Epithelial cell of esophagus (primary cell): ENCODE measurements at places on chromosomes 6 and 20.

- DNase-seq = no peak
These were observed 41.9 kb upstream of the SRSF6 start for GRCh38 chr20:43415661-43416430.

- no peak for DNase-seq
These were observed 143.4 kb upstream of the EEF1E1 start for GRCh38 chr6:8245726-8246125.

GRCh38 chr6:123393331-123393730 is 243.4 kb downstream of the TRDN start:
- DNase-seq = peak; percentile 30

GRCh38 chr20:7850775-7851490 is 89.3 kb downstream of the HAO1 start:
- DNase-seq = peak; percentile 87

DNA sequence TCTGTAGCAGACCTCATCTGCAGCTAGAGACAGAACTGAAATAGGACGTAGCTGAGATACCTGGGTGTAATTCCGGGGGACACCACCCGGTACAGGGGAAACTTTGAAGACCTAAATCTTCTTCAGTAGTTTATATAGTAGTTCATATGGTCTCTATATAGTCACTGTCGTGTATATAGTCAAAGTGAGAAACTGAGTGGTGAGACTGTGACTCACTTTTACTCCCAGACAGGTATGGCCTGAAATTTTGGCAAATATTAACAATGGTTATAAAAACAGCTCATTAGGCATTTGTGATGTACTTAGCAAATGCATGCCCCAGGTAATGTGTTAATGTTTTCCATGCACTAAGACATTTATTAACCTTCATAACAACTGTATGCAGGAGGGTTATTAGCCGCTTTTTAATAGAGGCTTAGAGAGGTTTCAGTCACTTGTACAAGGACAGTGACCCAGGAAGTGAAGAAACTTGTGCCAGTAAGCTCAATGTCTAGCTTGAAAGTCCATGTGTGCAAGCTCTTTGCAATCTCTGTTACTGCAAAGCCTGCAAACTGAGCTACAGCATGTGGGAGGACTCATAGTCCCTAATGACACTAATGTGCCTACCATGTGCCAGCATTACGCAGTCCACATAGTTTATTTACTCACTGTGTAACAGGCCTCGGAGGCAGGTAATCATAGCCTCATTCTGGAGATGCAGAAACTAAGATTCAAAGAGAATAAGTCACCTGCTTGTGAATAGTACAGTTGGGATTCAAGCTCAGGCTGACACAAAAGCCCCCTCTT is 165.4 kb upstream of the CHD6 start:
- no peak for DNase-seq

- no peak for DNase-seq
These were observed 1.2 kb downstream of the CPXM1 start for GRCh38 chr20:2799271-2799670.

DNA sequence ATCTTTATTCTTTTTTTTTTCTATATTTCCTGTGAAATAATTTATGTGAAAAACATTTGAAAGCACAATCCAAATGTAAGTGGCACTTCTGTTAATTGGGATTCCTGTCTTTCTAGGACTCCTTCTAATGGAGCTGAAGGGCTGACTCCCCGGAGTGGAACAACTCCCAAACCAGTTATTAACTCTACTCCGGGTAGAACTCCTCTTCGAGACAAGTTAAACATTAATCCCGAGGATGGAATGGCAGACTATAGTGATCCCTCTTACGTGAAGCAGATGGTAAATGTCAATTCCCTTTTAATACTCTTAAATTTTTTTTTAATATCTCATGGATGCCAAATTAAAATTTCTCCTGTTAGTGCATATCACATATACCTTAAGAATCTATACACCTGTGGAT is 35.0 kb downstream of the CDC5L start:
- no peak for DNase-seq

- DNase-seq = no peak
These were observed 129.9 kb upstream of the AGPAT4 start for GRCh38 chr6:161403717-161404116.

DNA sequence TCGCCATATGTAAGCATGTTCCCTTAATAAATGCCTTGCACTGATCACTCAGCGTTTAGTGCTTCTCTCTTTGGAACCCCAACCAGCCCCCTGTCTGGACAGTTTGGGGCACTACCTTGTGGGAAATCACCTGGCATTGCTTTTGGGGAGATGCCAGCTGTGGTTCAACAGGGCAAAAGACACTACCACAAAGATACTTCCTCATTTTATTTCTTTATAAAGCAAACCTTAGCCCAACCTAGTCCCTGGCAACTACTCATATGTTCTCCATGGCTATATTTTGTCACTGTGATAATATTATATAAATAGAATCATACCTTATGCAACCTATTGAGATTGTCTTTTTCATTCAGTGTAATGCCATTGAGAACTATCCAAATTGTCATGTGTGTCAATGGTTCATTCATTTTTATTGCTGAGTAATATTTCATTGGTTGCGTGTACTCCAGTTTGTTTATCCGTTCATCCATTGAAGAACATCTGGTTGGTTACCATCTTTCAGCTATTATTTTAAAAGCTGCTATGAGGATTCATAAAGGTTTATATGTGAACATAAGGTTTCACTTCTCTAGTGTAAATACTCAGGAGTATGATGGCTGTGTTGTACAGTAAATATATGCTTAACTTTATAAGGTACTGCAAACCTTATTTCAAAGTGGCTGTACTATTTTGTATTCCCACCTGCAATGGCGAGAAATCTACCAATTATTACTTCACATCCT is 114.8 kb downstream of the MOXD1 start:
- no peak for DNase-seq

GRCh38 chr6:8930009-8930408 is 494.7 kb upstream of the SLC35B3 start:
- peak; percentile 32 for DNase-seq

- DNase-seq = no peak
These were observed 46.1 kb downstream of the KIAA0319 start for GRCh38 chr6:24599686-24600399.

DNA sequence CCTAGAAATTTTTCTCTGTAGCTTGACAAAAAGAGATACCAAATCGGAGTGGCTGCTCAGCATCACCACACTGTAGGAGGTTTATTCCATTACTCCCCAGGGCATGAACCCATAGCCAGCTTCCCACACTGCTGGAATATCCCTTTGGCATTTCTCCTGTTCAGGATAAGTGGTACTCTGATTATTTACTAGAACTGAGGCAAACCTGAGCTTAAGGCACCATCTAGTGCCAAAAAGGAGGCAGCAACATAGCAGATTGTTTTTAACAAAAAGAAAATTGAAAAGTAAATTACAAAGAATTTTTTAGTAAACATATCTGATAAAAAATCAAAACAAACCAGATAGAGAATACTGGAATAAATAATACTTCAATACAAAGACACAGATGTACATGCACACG is 181.7 kb downstream of the WDR27 start:
- DNase-seq = peak; percentile 9

- DNase-seq = no peak
These were observed 90.6 kb upstream of the BHLHE23 start for GRCh38 chr20:63097336-63097831.

DNA sequence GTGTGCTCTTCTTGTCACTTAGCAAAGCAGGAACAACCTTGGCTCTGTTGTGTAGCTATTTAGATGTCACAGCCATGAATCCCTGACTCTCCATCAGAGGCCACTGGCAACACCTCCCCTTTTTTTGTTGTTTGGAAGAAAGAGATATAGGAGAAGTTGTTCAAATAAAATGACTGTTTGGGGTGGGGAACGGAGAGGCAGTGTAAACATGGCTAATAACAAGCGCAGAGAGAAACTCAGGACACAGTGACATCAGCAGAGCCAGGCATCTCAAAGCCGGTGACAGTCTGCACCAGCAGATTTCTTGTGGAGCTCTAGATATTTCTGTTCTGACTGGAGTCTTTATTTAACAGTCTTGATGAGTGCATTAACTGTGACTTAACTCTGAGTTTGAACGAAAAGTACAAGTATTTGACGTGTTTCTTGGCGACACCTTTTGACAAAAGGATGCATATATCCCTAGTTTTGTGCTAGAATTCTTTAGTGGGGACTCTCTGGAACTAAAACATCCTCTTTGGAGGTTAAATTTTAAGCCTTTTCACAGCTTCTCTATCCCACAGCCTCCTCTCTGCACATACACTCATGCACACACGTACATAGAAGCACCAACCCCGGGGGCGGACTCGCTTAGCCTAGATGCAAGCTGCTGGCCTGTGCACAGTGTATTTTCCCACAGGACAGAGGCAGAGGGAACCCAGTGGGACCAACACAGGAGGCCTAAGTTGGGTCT is 53.8 kb downstream of the ADAT2 start:
- peak; percentile 41 for DNase-seq

DNA sequence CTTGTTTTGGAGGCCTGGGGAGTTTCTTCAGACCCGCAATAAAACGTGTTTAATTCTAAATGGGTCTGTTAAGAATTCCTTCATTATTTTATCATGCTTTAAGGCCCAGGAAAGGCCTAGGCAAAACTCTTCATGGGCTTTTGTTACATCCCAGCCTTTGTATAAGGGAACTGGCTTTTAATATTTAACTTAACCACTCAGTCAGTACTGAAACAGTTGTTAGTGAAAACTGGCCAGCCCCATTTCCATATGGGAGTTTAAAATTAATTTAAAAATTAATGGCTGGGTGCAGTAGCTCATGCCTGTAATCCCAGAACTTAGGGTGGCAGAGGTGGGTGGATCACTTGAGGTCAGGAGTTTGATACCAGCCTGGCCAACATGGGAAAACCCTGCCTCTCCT is 213.2 kb upstream of the FKBP1C start:
- DNase-seq = no peak

GRCh38 chr6:142761756-142762155 is 183.2 kb downstream of the HIVEP2 start:
- DNase-seq = no peak

DNA sequence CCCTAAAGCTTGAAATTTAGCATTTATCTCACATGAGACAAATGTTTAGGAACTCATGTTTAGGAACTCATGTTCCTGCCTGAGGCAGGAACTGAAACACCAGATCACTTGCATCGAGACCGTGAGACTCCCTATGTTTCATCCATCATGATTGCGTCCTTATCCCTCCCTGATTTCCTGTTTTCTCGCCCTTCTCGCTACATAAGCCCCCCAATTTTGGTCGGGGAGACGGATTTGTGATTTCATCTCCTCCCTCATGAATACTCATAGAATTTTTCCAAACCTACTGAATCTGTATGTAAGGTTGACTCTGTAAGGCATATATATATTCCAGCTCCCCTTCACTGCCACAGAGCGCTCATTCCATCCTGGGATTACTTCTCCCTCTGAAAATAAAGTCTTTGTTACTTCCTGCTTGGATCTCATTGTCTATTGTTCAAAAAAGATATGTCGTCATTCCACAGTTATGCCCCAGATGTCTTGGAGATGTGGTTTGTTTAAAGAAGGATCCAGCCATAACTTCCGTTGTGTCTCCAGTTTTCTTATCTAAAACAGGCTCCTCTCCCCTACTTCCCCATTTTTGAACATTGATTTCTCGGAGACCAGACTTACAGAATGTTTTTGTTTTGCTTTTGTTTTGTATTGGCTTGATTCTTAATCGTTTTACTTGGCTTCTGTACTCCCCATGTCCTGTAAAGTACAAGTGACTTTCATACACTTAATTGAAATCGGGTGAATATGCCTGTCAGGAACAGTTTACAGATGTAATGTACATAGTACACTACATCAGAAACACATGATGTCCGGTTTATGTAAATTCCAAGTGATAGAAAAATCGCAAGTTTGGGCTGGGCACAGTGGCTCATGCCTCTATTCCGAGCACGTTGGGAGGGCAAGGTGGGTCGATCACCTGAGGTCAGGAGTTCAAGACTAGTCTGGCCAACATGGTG is 118.7 kb downstream of the HFE start:
- DNase-seq = peak; percentile 72

DNA sequence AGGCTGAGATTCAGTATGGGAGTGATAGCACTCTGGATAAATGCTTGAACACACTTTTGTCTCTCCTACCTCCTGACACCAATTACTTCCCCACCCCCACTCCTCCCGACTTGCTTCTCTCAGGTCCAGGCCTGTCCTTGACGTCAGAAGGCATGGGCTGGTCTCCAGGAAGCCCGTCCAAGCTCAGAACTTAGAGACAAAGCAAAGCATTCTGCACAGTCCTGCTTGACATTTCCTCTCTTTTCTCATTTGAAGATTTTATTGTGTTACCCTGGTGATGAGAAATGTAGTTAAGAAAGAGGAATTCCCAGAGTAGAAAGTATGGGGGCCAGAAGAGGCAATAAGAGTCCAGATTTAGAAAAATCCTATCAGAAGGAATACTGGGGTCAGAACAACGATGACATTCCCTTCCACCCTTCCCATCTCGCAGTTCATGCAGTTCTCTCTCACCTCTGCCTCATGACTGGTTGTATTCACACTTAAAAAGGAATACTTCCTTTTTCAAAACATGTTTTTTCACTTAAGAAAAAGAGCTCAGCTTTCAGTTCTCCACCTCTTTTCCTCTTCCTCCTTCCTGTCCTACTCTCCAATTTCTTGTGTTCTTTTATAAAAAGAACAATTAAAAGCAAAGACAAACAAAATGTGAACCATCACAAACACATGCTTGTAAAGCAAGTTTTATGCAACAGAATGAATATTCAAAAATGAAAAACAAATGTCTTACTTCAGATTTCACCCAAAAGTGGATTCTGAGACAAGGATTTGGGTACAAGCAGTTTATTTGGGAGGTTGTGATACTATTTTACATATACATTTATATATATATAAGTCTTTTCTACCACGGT is 18.5 kb upstream of the FAM184A start:
- DNase-seq = peak; percentile 85

DNA sequence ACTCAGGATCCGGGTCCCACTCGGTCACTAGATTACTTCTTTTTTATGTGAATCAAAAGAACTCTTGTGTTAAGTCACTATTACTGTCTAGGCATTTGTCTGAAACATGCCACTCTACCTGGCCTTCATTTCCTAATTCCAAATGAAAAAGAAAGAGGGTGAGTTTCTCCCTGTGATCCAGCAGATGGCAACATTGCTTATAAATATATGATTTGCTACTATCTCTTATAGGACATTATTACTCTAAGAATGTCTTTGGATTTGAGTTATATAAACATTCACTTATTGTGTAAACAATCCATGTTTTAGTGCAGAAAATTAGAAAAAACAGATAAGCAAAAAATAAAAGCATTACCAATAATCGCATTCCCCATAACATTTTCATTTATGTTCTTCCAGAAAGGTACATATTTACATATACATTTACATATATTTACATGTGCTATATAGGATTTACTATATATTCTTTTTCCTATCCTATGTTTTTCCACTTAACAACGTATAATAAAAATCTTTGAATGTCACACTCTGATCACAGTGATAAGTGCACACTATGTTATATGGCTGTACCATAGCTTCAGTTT is 66.9 kb downstream of the FAXC start:
- DNase-seq = peak; percentile 33

DNA sequence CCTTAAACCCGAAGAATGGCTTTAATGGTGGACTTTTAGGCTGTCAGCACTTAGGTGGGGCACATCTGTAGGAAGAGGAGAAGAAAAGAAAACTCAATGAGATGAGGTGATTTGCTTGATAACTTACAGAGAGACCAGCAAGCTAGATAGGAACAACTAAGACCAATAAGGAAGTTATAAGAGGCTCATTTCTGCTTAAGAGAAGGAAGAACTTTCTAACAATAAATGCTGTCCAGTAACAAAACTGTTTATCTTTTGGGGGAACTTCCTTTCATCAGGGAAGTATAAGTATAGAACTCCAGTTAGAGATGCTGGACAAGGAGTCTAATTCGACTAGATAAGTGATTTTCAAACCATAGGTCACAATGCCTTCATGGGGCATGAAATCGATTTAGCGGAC is 107.2 kb upstream of the SIRPA start:
- no peak for DNase-seq

GRCh38 chr6:13371421-13372072 is 43.2 kb upstream of the TBC1D7 start:
- DNase-seq = no peak
